Non-pigmented ciliary epithelial cell (primary cell): ENCODE measurements at places on chromosomes 5 and 9.

DNA sequence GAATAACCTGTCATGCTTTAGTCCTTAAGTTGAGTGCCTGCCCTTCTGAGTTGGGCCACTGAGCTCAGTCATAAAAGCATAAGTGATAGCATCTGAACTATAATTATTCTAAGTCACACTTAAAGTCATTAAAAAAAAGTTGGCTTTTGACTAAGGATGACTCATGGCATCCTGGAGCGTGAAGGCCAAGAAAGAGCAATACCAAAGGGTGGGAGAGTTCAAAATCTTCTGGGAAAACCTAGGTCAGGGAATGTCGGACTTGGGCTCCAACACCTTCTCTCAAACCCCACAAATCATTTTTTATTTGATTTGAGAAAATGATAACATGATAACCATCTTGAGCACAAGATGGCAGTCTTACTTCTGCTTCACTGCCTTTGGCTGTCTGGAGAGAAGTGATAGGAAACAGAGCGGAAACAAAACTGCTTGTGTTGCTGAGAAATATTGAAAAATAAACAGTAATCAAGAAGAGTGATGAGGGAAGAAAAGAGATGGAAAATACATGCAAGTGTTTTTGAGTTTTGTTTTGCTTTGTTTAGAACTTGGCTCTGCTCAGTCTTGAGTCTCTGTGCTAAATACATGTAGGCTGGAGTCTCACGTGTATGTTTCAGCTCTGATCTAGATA is 16.9 kb upstream of the NTRK2 start:
- no peak for DNase-seq

DNA sequence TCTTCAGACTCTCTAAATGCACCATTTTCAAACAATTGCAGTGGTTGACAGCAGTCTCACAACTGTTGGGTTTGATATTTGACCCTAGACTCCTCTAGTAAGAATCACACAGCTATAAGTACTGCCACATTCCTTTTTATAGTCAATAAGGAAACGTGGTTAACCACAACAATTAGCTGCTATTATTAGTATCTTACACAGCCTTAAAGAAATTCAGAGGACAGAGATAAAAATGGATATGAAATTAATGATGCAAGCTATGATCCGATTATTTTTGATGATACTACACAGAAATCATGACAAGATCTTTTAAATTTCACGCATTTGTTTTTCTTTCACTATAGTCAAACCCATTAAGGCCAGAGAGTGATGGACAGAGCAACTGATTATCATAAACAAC is 288.6 kb upstream of the C9orf72 start:
- DNase-seq = peak; percentile 19

- DNase-seq = no peak
Measured at GRCh38 chr9:117622347-117622746, 81.9 kb upstream of the TLR4 start.

- DNase-seq = no peak
Measured at GRCh38 chr5:132417889-132418485, 48.5 kb downstream of the SLC22A5 start.

GRCh38 chr9:133944746-133945135 is 47.4 kb downstream of the VAV2 start:
- DNase-seq = peak; percentile 43

DNA sequence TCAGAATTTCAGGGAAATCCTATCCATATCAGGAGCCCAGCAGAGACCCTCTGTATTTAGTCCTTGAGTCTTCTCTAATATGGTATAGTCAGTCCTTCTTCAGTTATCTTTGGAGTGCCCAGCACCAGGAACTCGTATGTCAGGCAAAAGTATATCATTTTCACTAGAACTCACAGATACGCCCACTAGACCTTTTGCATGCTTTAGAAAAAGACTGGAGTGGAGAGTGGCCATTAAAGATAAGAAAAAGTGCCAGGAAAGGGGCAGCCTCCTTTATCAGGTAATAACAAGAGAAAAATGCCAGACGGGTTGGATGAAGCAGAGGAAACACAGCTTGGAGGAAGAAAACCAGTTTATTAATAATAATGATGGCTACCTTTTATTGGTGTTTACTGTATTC is 63.5 kb downstream of the GPR21 start:
- no peak for DNase-seq

DNA sequence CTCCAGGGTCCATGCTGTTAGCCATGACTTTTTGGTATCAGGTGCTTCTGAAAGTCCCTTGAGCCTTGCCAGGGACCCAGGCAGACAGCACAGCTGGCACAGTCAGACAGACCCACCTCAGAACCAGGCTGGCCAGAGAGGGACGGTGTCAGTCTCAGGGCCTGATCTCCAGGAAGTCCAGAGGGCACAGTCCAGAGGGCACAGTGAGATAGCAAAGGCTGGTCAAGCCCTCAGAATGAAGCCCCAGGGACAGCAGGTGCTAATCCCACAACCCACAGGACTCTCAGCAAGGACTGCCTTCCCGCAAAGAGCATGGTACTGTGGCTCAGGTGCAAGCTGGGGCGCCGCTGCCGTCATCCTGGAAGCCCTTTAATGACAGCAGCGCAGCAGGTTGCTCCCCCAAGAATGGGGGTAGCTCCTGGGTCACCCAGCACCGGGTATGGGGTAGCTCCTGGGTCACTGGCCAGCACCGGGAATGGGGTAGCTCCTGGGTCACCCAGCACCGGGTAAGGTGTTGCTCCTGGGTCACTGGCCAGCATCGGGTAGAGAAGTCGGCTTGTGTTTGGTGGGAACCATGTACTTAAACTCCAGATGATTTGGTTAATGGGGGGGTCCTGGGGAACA is 105.6 kb upstream of the PHYKPL start:
- no peak for DNase-seq

- no peak for DNase-seq
Measured at GRCh38 chr9:13022756-13023155, 247.9 kb downstream of the LURAP1L start.

- no peak for DNase-seq
Measured at GRCh38 chr5:167701051-167701450, 590.4 kb upstream of the WWC1 start.

DNA sequence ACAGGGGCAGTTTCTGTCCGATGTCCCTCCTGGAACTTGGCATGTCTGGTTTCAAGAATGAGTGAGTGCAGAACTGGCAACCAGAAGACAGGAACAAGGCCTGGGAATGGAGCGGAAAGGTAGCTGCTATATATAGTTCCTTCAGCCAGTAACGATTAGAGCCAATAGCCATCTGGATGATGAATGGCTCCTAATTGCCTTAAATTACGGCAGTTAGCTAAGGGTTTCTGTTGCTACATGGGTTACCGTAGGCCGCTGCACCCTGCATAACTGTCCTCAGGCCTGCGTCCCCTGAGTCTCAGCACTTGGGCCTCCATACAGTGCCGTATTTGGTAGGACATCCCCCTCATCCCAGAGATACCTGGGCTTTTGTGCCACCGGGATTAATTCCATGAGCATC is 29.4 kb downstream of the WWC1 start:
- DNase-seq = no peak

DNA sequence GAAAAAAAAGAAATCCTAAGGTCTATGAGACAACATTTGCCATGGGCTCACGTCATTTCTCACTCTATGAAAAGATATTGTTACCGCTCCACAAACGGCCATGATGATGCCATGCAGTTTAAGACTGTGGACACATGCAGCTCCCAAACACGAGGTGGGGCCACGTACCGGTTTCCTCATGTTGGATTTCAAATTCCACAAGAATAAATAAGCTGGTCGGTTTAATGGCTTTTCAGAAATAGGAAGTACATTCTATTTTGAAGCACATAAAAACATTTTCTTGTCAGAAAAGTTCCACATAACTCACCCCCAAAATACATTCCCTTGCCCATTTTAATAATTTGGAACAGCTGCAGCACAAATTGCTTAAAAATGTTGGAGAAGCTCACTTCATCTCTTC is 130.6 kb downstream of the MYO10 start:
- no peak for DNase-seq

DNA sequence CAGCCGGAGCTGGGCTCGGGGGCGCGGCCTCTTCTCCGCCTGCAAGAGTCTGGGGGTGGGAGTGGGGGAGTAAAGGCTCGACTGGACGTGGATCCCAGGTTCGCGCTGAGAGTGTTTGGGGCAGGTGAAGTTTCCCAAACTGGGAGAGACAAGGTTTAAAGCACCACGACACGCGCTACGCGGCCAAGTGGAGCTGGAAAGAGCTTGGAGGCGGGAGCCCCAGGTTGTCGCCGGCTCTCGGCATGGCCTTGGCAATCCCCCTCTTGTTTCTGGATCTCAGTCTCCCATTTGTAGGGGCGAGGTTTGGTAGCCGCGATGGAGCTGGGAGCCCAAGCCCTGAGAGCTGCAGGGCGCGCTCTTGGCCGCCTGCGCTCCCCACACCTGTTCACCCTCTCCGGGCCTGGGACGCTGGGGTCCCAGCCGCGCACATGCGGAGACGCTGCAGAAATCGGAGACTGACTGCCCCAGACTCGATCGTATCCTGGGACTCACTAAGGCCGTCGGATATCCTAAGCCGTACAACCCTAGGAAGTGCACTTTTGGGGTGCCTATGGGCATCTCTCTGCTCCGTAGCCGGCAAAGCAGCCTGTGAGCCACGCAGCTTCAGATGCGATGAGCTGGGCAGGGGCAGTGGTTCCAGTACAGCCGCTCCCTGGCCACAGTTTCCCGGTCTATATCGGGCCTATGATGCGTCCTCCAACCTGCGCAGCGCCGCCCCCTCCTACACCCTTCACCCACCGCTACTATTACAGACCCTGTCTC is 937 bp downstream of the TMOD1 start:
- DNase-seq = no peak

- no peak for DNase-seq
Measured at GRCh38 chr5:113150821-113151220, 174.2 kb downstream of the DCP2 start.

DNA sequence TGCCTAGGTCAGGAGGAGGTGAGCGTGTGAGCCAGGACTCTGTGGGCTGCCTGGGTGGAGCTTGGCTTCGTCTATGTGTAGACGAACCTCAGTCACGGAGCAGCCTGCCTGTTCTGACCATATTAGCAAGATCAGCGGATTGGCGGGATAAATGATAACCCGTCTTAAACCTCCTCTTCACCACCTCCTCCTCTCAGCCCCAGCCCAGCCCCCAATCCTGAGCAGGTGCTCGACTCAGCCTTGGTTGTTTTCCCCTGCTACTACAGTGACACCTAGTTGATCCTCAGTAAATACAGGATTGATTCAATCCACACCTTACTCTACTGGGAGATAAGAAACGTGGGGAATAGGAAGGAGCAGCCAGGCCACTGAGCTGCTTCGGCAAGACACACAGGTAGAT is 286.1 kb downstream of the IRX2 start:
- DNase-seq = no peak
